Stimulated activated CD4-positive, alpha-beta T cell treated with anti-CD3 and anti-CD28 coated beads, Interleukin-4, amount 100 ng/mL, for 24 hours (primary cell): ENCODE measurements at places on chromosomes 6 and 20.

DNA sequence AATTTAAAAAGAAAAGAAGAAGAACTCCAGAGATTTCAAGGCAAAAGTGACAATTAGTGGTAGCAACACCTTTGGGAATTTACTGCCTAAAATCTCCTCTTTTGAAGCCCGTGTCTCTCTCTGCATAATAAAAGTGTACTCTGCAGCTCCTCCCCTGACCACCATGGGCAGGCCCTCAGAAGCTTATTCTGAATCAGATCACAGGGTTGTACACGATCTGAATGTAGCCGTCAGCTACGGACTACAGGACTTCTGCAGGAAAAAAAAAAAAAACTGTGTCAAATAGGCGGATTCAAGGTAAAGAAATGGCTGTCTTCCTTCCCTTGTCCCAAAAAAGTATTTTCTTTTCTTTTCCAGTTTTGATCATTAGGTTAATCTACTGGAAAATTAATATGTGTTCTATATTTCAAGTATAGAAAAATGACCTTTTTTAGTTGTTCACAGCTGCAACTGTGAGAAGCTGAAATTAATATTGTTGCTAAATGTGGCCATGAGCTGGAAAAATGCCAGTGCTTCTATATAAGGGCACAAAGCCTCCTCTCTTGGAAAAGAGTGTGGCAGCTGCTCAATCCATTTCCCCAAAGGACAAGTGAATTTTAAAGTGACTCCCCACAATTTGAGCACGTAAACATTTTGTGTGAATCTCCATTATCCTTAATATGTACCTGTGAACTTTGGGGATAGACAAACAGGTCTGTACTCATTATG is 397.4 kb downstream of the C6orf118 start:
- DNase-seq, result no peak

- DNase-seq, result no peak
These were observed 15.5 kb upstream of the TPBG start for GRCh38 chr6:82348130-82348529.

GRCh38 chr6:20655317-20655716 is 121.1 kb downstream of the CDKAL1 start:
- no peak for DNase-seq

DNA sequence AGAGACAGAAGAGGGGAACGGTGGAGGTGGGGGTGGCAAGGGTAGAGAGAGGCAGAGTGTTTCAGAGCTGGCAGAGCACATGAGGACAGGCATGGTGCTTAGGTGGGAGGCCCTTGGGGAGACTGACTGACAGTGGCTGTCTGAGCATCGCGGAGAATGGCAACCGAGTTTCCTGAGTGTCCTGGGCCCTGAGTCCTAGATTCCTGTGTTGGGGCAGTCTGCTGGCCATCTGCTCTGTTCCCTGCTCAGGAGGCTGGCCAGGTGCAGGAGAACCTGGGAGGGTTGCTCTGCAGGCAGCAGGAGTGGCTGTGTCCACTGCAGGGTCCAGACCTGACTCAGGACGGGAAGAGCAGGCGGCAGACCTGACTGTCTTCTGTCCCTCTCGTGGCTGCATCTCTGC is 248.9 kb downstream of the LRFN2 start:
- DNase-seq, result no peak

DNA sequence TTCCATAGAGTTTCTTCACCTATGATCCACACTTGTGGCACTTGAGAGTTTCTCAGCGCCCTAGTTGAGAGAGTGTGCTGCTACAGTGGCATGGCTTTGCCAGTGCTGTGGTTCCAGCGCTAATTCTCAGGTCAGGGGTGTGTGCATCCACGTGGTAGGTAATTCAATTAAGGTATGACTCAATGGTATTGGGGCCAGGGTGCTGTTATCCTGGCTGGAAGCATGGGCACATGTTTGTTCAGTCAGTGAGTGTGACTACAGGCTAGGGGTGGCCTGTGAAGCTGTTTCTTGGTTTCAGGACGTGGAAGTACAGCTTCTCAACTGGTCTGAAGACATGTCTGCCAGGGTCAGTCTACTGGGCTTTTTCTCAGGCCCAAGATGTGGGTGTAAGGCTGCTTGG is 3.0 kb upstream of the SEMG2 start:
- no peak for DNase-seq

GRCh38 chr6:38261626-38262025 is 378.1 kb downstream of the BTBD9 start:
- DNase-seq, result no peak

DNA sequence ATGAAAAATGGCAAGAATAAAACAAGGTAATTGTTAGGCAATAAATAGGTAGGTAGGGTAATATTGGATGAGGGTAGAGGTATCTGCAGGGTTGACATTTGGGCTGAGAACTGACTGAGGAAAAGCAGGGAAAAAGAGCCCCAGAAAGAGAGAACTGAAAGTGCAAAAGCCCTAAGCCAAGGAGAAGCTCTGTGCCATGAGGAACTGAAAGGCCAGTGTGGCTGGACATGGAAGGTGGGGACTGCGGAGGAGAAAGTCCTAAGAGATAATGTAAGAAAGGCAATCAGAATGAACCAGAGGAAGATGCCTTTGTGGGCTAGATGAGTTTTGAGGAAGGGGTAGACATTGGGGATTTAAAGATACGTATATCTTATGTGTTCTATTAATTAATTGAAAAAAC is 9.9 kb upstream of the HIVEP2 start:
- DNase-seq, result no peak

DNA sequence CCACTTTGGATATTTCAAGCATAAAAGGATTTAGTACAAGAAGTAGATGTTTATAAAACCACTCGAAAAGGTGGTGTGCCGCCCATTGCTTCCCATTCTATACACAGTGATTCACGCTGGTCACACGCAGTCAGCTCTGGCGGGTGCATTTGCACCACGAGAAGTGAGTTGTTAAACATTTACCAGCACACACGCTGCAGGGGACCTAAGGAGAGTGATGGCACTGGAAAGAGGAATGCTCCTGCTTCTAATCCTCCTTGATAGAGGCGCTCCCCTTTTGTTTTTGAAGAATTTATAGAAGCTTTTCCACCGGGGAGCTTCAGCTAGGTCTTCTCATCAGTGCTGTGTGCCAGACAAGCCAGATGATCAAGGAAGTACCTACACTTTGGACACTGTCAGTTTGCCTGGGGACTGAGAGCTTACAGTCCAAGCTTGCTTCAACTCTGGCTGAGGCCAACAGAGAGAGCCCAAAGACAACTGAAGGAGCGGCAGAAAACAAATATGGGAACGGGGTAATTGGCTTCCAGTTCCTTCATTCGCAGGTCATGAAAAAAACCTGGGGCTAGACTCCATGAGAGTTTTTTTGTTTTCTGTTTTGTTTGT is 31.2 kb downstream of the MUC22 start:
- no peak for DNase-seq
